ENCODE measurements at places on chromosomes 7 and 10. TPM values are rescaled to one million over a fixed set of nuclear protein-coding genes. Genes with fewer than 3 reads are reported as not detected.

TSPAN12 gene
- 20.3 TPM for total RNA-seq

DNA sequence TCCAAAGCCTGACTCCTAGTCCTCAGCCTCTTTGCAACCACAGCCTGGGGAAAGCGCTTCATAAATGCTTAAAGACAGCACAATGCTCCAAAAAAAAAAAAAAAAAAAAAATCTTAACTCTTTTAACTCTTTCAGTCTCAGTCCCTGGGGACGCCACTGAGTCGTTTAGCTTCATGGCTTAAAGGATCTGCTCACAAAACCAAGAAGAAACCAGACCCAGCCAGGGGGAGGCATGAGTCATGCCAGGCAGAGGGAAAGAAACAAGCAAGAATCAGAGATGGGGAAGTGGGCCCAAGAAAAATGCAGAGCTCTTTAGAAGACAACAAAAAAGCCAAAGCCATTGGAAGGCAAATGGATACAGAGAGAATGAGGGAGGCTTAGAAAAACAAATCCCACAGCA lies 32.5 kb upstream of the DOCK1 start:
- no peak for DNase-seq

FAM20C gene
- 3.1 TPM for total RNA-seq

CYP3A4 gene
- total RNA-seq = not detected

VWA2 gene
- 2.4 TPM for total RNA-seq

- DNase-seq = no peak
These were observed 256.4 kb downstream of the KIAA1217 start for GRCh38 chr10:24465124-24465874.

- no peak for DNase-seq
These were observed 32.1 kb downstream of the ZNF783 start for GRCh38 chr7:149293946-149294633.

DNA sequence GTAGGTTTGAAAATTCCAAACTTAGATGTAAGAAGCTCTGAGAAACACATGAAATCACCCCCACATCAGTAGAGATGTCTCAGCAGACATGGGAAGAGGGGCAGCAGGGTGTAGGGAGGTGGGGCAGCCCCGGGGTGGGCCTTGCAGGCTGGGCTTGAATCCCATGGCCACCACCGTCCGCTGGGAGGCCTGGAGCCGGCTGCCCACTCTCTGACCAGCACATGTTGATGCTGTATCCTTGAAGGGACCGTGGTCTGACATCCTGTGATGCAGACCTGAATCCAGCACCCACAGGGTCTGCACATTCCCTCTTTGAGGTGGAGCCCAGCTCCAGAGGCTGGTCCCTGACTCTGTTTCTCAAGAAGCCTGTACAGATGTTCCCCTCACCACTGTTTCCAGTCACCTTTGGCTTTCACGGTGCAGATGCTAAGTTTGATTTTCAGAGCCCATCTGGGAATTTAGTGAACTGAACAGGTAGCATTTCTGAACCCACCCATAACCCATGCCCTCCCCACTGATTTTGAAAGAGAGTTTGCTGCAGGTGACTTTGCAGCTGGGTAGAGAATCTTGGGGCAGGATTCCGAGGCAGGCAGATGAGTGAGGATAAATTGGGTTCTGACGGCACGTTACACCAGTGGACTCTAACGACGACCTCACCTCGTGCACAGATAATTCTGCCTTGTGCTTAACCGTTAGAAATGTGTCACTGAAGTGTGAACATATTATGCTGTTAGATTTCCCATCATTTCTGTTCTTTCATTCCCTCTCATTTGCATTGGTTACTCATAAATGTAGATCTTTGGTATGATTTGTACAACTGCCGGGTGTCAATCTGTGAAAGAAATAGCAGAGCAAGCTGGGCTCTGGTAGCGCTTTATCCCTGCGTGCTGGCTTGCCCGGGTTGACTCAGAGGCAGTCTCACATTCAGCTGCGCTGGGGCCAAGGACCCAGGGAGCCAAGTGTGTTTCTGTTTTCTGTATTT lies 45.7 kb downstream of the IKZF1 start:
- no peak for DNase-seq

GRCh38 chr7:12694817-12695216 lies 7.4 kb downstream of the ARL4A start:
- no peak for DNase-seq

GRCh38 chr7:117012284-117012683 lies 59.0 kb downstream of the ST7 start:
- DNase-seq = no peak

SPDYE2 gene
- total RNA-seq = not detected

AKR1C2 gene
- total RNA-seq = not detected

GRCh38 chr10:13241613-13242012 lies 7.4 kb upstream of the UCMA start:
- DNase-seq = no peak

DNA sequence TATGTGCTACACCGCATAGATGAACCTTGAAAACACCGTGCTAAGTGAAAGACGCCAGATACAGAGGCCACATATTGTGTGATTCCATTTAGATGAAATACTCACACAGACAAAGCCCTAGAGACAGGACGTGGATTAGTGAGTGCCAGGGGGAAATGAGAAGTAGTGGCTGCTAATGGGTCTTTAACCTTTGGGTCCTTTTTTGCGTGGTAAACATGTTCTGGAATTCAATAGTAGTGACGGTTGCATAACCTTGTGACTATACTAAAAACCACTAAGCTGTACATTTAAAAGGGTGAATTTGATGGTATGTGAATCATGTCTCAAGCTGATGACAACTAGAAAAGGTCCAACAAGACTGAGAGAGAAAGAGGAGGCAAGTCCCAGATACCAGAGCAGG lies 15.6 kb downstream of the SMKR1 start:
- no peak for DNase-seq

DNA sequence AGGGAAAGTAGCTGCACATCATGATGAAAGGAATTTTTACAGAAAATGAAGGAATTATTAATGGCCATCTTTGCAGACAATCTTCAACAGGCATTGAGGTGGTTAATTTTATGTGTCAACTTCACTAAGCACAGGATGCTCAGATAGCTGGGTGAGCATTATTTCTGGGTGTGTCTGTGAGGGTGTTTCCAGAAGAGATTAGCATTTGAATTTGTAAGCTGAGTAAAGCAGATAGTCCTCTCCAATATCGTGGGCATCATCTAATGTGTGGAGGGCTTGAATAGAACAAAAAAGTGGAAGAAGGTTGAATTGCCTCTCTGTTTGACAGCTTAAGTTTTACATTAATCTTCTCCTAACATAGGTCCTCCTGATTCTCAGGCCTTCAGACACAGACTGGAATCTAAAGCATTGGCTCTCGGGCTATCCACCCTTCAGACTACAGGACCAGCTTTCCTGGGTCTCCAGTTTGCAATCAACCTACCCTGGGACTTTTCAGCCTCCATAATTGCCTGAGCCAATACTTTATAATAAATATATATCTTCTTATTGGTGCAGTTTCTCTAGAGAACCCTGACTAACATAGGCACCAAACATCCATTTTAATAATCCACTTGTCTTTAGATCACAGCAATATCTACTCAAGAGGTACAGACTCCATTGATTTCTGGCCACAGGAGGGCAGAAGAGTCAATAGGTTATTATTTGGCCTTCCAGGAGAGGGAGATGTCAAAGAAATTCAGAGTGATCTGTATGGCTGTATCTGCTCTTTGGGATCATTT lies 10.5 kb upstream of the CRPPA start:
- DNase-seq = peak; percentile 38

DNA sequence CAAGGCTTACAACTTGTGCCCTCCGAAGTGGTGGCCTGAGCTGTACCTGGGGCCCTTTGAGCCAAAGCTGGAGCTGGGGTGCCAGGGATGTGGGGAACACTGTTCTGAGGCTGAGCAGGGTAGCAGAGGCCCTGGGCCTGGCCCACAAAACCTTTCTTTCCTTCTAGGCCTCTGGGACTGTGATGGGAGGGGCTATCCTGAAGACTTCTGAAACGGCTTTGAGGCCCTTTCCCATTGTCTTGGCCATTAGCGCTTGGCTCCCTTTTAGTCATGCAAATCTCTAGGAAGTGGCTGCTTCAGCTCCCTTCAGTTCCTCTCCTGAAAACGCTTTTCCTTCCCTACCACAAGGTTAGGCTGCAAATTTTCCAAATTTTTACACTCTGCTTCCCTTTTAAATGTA lies 16.8 kb upstream of the CRYGN start:
- DNase-seq = no peak

All from endothelial cell (in vitro differentiated cells).